Esophagus mucosa (tissue), 1 donor: ENCODE measurements at places on chromosomes 7 and 10. TPM values are rescaled to one million over a fixed set of nuclear protein-coding genes. Genes with fewer than 3 reads are reported as not detected.

SPDYE2 gene
- not detected for total RNA-seq

ATP6V0A4 gene
- 1.6 TPM for total RNA-seq

EGR2 gene
- total RNA-seq, result 0.96 TPM

OR13A1 gene
- 0.32 TPM for total RNA-seq

SFXN2 gene
- total RNA-seq, result 10.6 TPM

CLDN12 gene
- 20.7 TPM for total RNA-seq

CUBN gene
- 0.12 TPM for total RNA-seq

PNLIPRP2 gene
- not detected for total RNA-seq

GPR26 gene
- total RNA-seq, result not detected

RBP3 gene
- not detected for total RNA-seq

VAX1 gene
- total RNA-seq, result 0.12 TPM

ADARB2 gene
- 0.20 TPM for total RNA-seq

SRI gene
- total RNA-seq, result 73.1 TPM

HOXA5 gene
- total RNA-seq, result 5.6 TPM

ST8SIA6 gene
- 1.6 TPM for total RNA-seq

SH2D4B gene
- 0.04 TPM for total RNA-seq

NUDT13 gene
- 1.0 TPM for total RNA-seq

SPDYE6 gene
- total RNA-seq, result not detected

NKX2-3 gene
- total RNA-seq, result 0.12 TPM

SMKR1 gene
- not detected for total RNA-seq

CHAT gene
- not detected for total RNA-seq

ZNF488 gene
- total RNA-seq, result 0.60 TPM

LRIT1 gene
- not detected for total RNA-seq

AGBL3 gene
- total RNA-seq, result 0.84 TPM

EBF3 gene
- total RNA-seq, result 0.44 TPM

AP1S1 gene
- total RNA-seq, result 60.4 TPM

WDR86 gene
- 0.48 TPM for total RNA-seq

ARHGAP22 gene
- total RNA-seq, result 1.6 TPM

VSTM4 gene
- 0.68 TPM for total RNA-seq

ARMH3 gene
- total RNA-seq, result 21.7 TPM

NRCAM gene
- total RNA-seq, result 10.9 TPM

PDE1C gene
- total RNA-seq, result 0.72 TPM

IFIT1B gene
- not detected for total RNA-seq

FOXI2 gene
- 0.32 TPM for total RNA-seq

MORN4 gene
- total RNA-seq, result 1.9 TPM

ANKRD7 gene
- total RNA-seq, result not detected

TDRD1 gene
- not detected for total RNA-seq

FBXO24 gene
- total RNA-seq, result 0.32 TPM

MYL10 gene
- total RNA-seq, result not detected

RAB19 gene
- 0.20 TPM for total RNA-seq

PLXNA4 gene
- 1.1 TPM for total RNA-seq

INMT gene
- total RNA-seq, result 1.5 TPM

PPIA gene
- 2,087 TPM for total RNA-seq
